T-helper 22 cell (primary cell): ENCODE measurements at places on chromosomes 5 and 9.
A peak's percentile ranks its signal among the peaks of the same experiment; 100 is the strongest.

DNA sequence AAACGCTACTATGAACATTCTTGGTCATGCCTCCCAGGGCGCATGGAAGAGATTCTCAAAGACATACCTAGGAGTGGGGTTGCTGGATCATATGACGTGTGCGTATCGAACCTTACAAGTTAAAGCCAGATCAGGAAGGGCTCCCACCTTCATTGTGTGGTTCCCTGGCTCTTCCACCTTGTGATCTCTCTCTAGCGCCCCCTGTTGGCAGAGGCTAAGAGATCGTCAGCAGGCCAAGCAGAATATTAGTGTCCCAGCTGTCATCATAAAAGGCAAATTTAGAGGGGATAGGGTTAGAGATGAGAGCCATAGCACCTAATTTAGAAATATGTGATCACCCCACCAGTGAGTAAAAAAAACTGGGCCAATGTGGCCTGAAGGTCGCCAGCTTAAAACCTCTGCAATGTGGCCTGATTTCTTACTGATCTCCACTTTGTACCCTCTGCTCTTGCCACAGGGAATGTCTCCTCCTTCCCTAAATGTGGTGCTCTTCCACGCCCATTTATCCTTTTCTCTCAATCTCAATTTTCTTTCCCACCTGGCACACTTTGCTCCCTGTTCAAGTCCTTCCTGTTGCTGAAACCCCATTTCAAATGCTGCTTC, 91.7 kb upstream of the SHB start:
- DNase-seq, result peak; percentile 8

DNA sequence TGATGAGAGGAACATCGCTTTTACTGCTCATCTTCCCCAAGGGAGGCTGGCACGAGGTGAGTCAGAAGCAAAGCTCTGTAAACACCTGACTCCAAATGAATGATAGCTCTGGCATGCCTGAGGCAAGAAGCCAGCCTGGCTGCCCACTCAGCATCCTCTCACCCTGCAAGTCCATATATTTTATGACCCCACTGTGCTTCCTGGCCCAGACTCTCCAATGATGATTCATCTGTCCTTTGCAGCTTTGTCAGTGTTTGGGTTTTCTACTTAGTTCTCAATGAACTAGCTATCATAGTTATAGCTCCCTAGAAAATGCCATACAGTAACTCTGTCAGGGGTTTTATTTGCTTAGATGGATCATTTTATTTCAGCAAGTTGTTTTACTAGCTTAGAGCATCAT, 52.1 kb upstream of the FSTL4 start:
- DNase-seq, result no peak

DNA sequence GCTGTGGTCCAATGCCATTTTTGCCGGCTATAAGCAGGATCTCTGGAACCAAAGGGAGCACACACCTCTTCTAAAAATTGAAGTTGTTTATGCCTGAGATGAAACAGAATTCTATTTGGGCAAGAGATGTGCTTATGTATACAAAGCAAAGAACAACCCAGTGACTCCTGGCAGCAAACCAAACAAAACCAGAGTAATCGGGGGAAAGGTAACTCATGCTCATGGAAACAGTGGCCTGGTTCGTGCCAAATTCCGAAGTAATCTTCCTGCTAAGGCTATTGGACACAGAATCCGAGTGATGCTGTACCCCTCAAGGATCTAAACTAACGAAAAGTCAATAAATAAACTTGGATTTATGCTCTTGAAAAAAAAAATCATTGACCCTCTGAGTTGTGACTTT, 178.7 kb downstream of the CEMIP2 start:
- DNase-seq, result no peak

- no peak for DNase-seq
Observed at GRCh38 chr5:130546211-130546610, 618.8 kb downstream of the HINT1 start.

- no peak for DNase-seq
Observed at GRCh38 chr9:130499804-130500263, 55.1 kb downstream of the ASS1 start.

GRCh38 chr9:73541923-73542322, 390.3 kb downstream of the ANXA1 start:
- no peak for DNase-seq

DNA sequence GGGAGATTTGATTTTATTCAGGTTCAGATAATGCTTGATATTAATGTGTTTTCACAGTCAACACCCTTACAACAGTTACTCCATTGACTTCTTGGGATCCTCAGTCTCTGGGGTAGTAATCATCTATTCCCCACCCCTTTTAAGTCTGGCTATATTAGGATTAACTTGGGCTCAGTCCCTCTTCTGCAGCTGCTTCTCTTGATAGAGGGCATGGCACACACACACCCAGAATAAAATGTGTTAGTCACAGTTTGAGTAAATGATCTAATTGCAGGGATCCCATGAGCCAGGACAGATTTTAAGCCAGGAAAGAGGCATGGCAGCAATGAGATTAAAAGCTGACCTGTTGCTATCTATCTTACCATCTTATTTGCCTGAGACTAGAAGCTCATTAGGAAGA, 53.7 kb upstream of the VLDLR start:
- DNase-seq, result no peak

GRCh38 chr5:43601454-43602260, 1.3 kb upstream of the NNT start:
- DNase-seq, result no peak

GRCh38 chr9:133610845-133611244, 1.7 kb upstream of the FAM163B start:
- no peak for DNase-seq

DNA sequence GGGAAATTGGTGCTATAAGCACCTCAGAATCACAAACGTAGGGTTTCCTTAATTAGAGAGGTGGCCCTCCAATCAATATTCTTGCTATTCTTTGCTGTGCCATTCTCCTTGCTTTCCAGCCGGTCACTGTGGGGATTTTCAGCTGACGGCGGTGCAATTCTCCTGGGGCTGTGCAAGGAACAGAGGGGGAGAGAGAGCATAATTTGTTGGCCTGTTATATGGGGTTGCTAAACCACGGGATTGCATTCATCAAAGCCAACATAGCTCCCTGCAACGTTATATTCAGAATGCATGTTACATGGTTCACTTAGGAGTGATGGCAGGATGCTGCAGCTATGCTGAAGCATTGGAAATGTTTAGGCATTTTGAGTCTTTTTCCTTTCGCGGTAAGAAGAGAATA, 441.3 kb upstream of the CLINT1 start:
- DNase-seq, result no peak

GRCh38 chr5:134749415-134749814, 9.2 kb upstream of the DDX46 start:
- no peak for DNase-seq

GRCh38 chr9:108109927-108110690, 620.5 kb upstream of the KLF4 start:
- DNase-seq, result no peak

GRCh38 chr9:121609822-121610637, 41.4 kb upstream of the DAB2IP start:
- DNase-seq, result no peak

GRCh38 chr5:79990205-79990597, 861 bp downstream of the MTX3 start:
- DNase-seq, result no peak

DNA sequence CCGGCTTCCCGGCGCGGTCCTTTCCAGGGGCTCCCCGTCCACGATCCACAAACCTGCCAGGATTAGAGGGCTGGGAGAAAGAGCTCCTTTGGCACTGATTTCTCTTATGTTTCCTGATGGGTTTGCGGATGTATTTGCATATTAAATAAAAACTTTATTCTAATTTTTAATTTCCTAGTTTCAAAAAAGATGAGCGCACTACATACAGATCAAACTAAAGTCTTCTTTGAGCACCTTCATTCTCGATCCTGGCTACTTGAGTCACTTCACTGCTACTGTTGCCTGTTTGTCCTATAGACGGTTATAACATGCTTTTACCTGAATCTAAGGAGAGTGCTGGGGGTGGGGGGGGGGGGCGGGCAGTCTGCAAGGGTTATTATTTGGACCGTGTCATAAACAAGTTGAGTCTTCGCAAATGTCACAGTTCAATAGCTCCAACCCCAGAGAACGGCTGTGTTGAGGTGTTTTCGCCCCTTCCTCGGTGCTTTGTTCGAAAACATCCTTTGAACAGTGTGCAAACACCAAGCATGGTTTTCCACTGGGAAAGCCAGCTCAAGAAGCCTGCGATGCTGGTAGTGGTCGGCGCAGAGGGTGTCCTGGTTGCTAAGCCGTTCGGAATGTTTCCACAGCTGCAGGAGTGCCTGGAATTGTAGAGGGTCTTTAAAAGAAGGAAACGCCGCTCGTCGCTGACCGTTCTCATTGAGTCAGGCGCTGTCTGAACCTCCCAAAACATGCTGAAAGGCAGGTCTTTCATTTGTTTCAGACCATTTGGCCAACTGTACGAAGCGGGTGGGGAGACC, 1.1 kb upstream of the STK10 start:
- DNase-seq, result no peak

GRCh38 chr9:113526231-113526746, 62.8 kb downstream of the RGS3 start:
- no peak for DNase-seq

GRCh38 chr5:136038635-136039034, 9.8 kb downstream of the TGFBI start:
- DNase-seq, result no peak

DNA sequence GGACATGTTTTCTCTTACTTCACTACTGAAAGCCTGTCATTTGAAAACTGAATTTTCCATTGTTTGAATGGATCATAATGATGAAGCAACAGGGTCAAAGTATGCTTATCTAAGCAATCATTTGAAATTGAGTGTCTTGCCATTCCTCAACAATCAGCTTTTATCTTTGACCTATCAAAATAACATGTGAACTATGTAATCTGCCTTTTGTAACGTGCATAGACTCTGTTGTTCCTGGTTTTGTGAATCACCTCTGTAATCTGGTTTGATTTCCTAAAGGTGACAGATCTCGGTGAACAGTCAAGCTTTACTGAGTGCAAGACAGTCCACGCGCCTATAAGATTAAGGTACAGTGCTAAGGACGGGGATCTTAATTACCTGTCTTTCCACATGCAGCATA, 3.3 kb downstream of the MEF2C start:
- no peak for DNase-seq

- DNase-seq, result no peak
Observed at GRCh38 chr9:113837334-113837733, 38.8 kb upstream of the ZNF618 start.

DNA sequence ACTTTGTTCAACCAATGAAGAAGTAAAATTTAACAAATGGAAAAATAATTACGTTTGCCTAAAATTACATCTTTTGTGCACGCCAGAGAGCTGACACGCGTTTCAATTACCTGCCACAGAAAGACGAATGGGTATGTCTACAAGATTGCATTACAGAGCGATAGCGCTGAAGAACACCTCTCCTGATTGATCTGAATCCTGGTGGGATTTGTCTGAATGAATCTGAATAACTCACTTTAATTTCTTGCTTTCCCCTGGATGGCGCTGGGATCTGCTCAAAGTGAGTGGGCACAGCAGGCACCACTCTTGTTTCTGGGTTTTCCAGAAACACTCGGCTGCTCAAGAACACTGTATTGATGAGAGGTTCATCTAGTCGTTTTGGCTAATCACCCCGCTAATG, 148.8 kb upstream of the TBC1D2 start:
- no peak for DNase-seq
